ENCODE measurements at places on chromosomes 3 and 15.

- DNase-seq, result no peak
These were observed 1125.4 kb downstream of the ROBO1 start for GRCh38 chr3:78642226-78643035.

GRCh38 chr3:60228823-60229222 lies 1022.4 kb downstream of the FHIT start:
- no peak for DNase-seq

- DNase-seq, result no peak
These were observed 18.9 kb upstream of the TIGIT start for GRCh38 chr3:114274929-114275328.

DNA sequence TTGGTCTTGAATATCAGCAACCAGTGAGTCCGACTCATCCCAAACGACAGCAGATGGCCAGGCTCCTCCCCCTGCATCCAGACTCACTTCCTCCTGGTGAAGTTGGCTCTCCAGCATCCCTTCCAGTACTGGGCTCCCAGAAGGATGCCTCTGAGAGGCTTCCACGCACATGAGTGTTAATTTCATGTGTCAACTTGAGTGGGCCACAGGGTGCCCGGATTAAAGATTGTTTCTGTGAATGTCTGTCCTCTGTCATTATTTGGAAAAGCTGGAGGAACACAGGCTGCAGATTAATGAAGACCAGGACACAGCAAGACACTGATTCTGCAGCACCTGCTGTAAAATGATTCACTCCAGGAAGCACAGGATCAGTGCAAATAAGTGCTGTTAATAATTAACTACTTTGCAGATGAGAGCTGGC lies 99.8 kb downstream of the ATP10A start:
- DNase-seq, result no peak

DNA sequence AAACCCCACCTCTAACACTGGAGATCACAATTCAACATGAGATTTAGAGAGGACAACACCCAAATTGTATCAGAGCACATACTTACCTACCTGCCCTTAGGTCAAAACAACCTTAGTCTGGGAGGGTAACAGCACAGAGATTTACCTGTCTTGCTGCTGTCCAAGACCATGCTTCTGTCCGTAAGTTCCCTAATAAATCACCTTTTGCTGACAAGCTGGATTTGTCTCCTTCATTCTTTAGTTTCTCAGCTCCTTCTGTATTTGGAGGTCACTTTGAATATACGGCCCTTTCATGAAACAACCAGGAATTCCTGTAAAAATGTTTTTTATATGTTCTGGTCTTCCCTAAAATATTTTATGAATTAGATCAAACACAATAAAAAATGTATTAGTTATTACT lies 1.6 kb upstream of the ABHD5 start:
- DNase-seq, result no peak

GRCh38 chr3:25723802-25724201 lies 59.1 kb upstream of the TOP2B start:
- no peak for DNase-seq

- DNase-seq, result no peak
These were observed 4.4 kb downstream of the MEIS2 start for GRCh38 chr15:37095770-37096557.

GRCh38 chr3:130671545-130672312 lies 74.9 kb downstream of the PIK3R4 start:
- no peak for DNase-seq

- DNase-seq, result no peak
These were observed 1.7 kb upstream of the PHGR1 start for GRCh38 chr15:40349163-40349562.

DNA sequence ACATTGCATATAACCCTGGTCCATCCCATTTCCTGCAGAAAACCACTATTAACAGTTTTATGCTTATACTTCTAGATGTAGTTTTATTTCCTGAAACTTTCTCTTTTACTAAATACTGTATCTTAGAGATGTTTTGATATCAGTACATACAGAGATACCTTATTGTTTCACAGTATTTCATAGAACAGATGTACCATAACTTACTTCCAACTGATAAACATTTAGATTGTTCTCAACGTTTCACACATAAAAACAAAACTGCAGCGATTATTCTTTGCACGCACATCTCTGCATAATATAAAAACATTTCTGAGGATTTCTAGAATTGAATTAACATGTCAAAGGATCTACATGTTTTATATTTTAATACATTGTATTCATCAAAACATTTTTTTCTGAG lies 2.6 kb downstream of the ZNF80 start:
- no peak for DNase-seq

- no peak for DNase-seq
These were observed 80.1 kb downstream of the ST8SIA2 start for GRCh38 chr15:92473756-92474155.

DNA sequence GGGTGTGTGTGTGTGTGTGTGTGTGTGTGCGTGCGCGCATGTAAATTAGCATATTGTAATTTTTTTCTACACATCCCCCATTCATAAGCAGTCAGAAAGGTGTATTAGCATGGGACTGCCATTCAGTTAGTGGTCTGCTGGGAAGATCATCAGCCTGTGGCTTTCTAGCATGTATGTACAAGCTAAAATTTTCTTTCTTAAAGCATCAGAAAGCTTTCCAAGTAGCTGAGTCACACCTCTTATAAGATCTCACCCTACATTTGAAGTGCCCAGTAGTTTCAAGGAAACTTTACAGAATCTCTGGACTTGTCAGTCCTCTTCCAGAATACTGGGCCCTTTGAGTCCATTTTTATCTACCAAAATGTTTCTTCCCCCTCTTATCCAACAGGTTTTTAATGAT lies 411.4 kb upstream of the TPRG1 start:
- DNase-seq, result no peak

DNA sequence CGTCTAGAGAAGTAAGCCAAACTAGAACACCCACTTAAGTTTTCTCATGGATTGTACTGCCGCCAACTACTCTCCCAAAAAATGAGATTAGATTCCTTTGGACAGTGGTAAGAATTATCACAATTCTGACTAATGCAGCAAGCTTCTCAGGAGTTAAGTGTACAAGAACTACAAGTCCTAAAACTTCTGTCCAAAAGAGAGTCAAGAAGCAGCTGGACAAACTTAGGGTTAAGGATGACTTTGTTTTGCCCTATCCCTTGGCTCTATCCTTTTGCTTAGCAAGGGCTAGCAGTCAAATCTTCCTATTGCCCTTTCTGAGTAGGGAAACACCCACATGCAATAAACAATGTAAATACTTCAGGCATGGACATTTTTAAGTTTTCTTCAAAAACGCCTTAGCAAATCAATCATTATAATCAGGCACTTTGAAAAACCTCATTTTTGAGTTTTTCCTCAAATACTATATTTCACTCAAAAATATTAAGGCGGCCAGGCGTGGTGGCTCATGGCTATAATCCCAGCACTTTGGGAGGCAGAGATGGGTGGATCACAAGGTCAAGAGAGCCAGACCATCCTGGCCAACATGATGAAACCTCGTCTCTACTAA lies 19.5 kb downstream of the RAF1 start:
- DNase-seq, result no peak

GRCh38 chr3:27290760-27291159 lies 78.4 kb downstream of the NEK10 start:
- DNase-seq, result no peak

- DNase-seq, result peak; percentile 53
These were observed 3.8 kb upstream of the ACAD9 start for GRCh38 chr3:128875556-128876120.

GRCh38 chr3:31932990-31933389 lies 48.1 kb downstream of the OSBPL10 start:
- no peak for DNase-seq

- DNase-seq, result no peak
These were observed 167.3 kb downstream of the SLCO3A1 start for GRCh38 chr15:92020804-92021203.

- peak; percentile 50 for DNase-seq
These were observed 110.8 kb upstream of the ATP11B start for GRCh38 chr3:182682263-182683241.

DNA sequence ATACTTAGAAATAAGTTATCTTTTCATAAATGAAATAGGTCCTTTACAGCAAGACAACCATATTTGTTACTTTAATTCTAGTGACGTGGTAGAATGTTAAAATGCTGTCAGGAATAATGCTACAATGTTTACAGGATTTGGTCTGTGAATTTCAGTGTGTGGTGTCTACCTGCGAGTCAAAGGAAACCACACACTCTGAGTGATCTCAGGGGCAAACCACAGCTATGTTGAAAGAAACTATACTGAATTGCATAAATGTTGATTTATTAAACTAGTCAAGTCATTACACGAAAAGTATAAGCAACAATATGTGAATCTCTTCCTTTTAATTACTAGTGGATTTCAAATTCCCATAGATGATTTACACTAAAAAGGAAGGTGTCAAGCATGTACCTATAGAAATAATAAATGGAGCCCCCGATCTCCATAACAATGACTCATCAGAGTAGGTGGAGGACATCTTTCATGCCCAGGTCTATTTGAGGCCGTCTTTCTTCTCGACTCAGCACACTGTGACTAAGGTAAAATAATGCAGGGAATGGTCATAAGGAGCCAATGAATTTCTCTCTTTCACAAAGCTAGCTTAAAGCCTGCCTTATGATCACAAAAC lies 463.0 kb downstream of the ERC2 start:
- no peak for DNase-seq

- DNase-seq, result no peak
These were observed 2.9 kb downstream of the VILL start for GRCh38 chr3:37993460-37993819.

GRCh38 chr3:62624185-62624584 lies 250.8 kb upstream of the FEZF2 start:
- DNase-seq, result no peak

- no peak for DNase-seq
These were observed 52.1 kb downstream of the TM2D3 start for GRCh38 chr15:101600035-101600434.

GRCh38 chr3:123349201-123349535 lies 99.7 kb downstream of the ADCY5 start:
- no peak for DNase-seq

DNA sequence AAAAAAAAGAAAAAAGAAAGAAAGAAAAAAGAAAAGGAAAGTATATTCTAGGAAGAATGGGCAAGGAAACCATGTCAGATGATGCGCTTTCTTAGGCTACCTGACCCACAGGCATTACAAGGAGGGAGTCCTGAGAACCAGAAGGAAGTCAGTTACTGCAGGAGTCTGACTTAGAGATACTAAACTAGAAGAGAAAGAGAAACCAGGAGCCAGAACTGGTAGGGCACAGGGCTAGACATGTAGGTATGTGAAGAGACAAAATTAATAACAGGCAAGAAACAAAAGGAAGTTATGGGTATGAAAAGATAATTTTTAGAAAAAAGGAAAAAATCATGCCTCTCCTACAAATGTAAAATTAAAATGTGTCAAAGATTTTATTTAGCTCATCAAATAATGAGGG lies 63.3 kb upstream of the LRRN1 start:
- no peak for DNase-seq

DNA sequence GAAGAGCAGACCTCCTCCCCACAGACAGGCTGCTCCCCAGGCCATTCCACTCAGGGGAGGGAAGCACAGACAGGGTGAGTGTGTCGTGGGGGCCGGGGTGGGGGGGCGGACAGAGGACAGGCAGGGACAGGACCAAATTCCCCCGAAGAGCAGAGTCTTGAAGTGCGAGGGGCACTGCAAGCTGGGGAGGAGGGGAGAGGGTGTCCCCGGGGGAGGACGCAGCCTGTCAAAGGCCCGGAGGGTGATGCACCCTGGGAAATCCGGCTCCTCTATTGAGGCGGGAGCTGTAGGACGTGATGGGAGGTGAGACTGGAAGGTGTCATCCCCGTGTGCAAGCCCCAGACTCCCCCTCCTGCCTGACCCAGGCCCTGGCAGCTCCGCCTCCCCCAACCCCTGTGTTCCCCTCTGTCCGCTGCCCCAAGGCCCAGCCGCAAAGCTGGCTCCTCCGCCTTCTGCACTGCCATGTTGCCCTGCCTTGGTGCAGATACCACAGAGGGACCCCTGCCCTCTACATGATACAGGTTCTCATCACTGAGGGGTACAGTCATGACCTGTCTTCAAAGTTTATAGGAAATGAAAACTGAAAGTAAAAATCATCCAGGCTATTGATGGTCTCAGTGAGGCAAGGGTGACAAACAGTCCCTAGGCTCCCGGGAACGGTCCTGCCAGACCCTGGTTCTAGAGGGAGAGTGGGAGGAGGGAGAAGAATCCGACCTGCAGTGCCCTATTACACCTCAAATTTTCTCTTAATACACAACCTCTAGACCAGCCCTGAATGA lies 76.3 kb upstream of the IQSEC1 start:
- no peak for DNase-seq

DNA sequence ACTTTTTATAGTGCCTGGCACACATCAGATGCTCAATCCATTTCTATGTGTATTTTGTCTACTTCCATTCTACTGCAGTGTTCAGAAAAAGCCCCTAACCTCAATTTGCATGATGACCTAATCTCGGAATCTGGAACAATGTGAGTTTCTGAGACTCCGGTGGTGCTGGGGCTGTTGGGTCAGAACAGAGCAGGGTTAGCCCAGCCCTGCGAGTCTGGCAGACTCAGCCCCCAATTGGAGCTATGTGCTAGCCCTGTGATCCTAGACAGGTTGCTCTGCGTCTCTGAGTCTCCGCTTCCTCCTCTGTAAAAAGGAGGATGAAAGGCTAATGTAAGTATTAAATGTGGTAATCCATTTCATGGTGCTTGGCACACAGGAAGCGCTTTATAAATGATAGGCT lies 95.0 kb upstream of the ICE2 start:
- DNase-seq, result peak; percentile 32

- no peak for DNase-seq
These were observed 80.9 kb downstream of the TMCC1 start for GRCh38 chr3:129812589-129812988.

DNA sequence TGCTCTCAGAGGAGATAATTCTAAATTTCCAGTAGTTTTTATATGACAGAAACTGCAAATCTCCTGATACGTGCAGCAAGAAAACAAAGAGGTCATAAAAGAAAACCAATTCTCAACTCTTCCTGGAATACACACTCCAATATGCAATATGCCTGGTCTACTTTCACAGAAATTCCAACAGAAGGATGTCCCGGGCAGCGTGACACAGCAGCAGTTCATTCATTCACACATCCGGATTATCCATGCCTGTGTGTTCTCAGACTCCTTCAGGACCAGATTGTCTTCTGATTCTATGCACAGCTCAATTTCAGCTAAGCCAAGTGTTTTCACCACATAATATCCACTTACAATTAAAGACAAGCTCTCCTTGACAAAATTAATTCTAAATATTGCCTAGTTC lies 64.3 kb downstream of the FBN1 start:
- no peak for DNase-seq

- DNase-seq, result no peak
These were observed 68.4 kb downstream of the MGLL start for GRCh38 chr3:127753898-127754410.

DNA sequence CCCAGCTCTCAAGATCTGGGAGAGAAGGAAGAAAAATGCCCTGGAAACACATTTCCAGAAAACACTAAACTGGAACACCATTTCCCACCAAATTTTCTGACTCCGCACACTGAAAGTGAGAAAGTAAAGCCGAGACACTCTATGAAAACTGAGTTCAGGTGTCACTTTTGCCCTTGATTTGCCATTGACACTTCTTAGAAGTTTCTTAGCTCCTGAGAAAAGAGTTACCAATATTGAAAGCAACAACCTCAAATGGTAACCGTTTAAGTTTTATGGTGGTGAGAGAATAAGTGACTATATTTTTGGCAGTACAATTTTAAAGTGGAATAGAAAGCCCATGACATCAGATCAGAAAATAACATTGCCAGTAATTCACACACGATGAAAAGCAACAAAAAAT lies 39.0 kb downstream of the CD86 start:
- DNase-seq, result no peak

GRCh38 chr3:34929036-34929435 lies 710.3 kb upstream of the ARPP21 start:
- no peak for DNase-seq

Data from activated gamma-delta T cell treated with Interleukin-2 at 50 U/mL for 16 hours (primary cell).